RWPE2 (cell line): ENCODE measurements at places on chromosomes 3 and 15.
A peak's percentile ranks its signal among the peaks of the same experiment; 100 is the strongest.

DNA sequence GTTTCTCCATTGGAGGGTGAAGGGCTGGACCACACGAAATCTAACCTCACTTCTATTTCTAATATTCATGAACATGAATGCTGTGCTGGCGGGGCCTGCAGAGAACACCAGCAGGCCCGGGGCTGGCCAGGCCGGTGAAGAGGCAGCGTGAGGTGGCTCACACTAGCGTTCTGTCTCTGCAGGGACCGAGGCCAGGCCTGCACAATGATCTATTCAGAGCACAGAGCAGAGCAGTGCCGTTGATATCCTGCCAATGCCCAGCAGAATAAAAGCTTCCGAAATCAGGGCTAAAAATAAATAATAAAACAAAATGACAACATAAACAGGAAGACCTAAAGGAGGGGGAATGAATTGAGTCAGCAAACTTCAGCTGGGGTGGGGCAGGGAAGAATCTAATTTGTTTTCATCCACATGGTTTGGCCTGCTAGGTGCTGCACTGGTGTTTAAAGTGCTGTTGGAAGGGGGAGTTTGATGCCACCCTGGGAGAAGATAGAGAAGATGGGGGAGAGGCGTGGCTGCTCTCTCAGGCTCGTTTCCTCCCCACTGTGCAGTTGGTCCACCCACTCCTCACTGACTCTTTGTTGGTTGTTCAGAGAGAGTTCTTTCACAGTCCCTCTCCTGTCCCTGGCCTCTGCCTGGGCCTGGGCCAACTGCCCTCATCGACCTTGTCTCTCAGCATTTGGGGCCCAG is 837.1 kb downstream of the AGBL1 start:
- no peaks in the 10 kb centered on the region for H3K36me3 ChIP-seq
- H3K4me3 ChIP-seq: no peak overlapping the region

DNA sequence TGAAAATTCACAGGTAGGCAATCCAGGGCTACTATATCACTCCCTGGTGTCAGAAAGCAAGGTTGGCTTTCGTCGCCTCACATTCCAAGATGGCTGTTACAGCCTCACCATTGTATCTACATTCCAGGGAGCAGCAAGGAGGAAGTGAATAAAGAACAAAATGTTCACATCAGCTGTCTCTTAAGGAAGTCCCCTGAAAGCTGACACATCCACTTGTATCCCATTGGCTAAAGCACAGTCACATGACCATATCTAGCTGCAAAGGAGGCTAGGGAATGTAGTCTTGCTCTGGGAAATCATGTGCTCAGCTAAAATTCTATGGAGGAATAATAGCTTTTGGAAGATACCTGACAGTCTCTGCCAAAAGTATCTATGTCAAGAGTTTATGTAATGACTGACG is 12.8 kb upstream of the GATA2 start:
- H3K36me3 ChIP-seq: no peaks in the 10 kb centered on the region
- H3K27me3 ChIP-seq: no peaks in the 10 kb centered on the region
- no peak overlapping the region for H3K4me3 ChIP-seq
- DNase-seq: no peak

DNA sequence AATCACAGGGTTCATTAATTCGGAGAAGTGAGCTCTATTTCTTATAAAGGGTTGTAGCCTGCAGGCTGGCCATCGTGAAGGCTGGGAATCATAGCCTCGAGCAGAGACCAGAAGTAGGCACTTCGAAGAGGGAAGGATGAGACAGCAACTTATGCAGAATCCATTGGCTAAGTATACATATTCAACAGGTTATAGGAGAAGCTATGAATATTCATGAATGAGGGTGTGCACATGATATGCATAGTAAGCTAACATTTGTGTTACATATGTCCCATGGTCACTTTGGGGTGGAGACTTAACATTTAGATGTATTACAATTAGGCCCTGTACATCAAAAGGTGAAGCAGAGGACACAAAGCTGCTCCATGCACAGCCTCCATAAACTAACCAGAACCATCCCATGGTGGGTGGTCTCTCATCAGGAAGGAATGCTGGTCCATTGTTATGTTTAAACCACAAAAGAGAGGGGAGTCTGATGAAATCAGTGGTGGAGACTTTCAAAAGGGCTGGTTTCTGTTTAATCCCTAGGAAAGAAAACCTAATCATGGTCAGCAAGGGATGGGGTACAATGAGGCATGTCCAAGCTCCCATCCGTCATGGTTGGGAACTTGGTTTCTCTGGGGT is 80.8 kb upstream of the FHIT start:
- no peak overlapping the region for H3K4me3 ChIP-seq
- no peaks in the 10 kb centered on the region for H3K4me1 ChIP-seq
- no peak for DNase-seq
- no peaks in the 10 kb centered on the region for H3K27me3 ChIP-seq

GRCh38 chr15:52097180-52097579 is 15.4 kb downstream of the BCL2L10 start:
- H3K4me1 ChIP-seq: peaks cover 42% of the 10 kb centered on the region
- no peak for DNase-seq
- no peaks in the 10 kb centered on the region for H3K27me3 ChIP-seq

DNA sequence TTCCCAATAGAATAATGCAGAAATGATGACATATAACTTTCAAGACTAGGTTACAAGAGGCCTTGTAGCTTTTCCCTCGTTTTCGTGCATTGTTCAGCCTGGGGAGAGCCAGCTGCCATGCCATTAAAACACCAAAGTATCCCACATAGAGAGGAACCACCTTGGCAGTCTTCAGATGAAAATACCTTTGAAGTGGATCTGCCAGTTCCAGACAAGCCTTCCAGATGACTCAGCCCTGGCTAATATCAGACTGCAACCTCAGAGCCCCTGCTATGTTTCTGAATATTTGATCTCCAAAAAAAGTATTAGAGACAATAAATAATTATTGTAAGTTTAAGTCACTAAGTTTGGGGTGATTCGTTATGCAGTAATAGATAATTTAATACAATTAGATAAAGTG is 294.3 kb upstream of the GBE1 start:
- no peak overlapping the region for H3K4me3 ChIP-seq
- no peaks in the 10 kb centered on the region for H3K36me3 ChIP-seq
- peaks cover 5% of the 10 kb centered on the region for H3K4me1 ChIP-seq
- H3K27ac ChIP-seq: peak overlapping the region; percentile 16
- H3K27me3 ChIP-seq: no peaks in the 10 kb centered on the region
- no peak for DNase-seq

GRCh38 chr3:32076566-32076965 is 29.9 kb upstream of the GPD1L start:
- H3K27ac ChIP-seq: no peak overlapping the region
- H3K4me1 ChIP-seq: no peaks in the 10 kb centered on the region
- no peak overlapping the region for H3K4me3 ChIP-seq
- no peak for DNase-seq
- H3K27me3 ChIP-seq: no peaks in the 10 kb centered on the region

- H3K27me3 ChIP-seq: no peaks in the 10 kb centered on the region
- DNase-seq: no peak
- H3K36me3 ChIP-seq: no peaks in the 10 kb centered on the region
- H3K4me3 ChIP-seq: no peak overlapping the region
- H3K4me1 ChIP-seq: peaks cover 4% of the 10 kb centered on the region
- H3K27ac ChIP-seq: no peak overlapping the region
Measured at GRCh38 chr15:57920911-57921310, 144.6 kb downstream of the ALDH1A2 start.
